ENCODE measurements at places on chromosomes 6 and 20.

DNA sequence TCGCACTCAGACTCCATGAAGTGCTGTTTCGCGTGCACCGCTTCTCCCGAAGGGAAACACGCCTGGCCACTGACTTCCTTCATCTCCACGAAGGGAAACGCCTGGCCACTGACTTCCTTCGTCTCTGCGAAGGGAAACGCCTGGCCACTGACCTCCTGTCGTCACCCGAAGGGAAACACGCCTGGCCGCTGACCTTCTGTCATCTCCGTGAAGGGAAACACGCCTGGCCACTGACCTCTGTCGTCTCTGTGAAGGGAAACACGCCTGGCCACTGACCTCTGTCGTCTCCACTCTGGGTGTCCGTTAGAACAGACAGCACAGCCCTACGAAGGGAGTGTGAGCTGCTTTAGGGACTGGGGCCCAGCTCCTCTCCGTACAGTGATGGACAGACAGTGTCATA is 17.1 kb upstream of the ADRM1 start:
- DNase-seq, result no peak

GRCh38 chr20:37229357-37229756 is 32.3 kb downstream of the GHRH start:
- DNase-seq, result no peak

GRCh38 chr6:120826253-120826652 is 508.0 kb downstream of the TBC1D32 start:
- DNase-seq, result no peak

GRCh38 chr6:92577077-92577719 is 842.2 kb downstream of the EPHA7 start:
- peak; percentile 55 for DNase-seq

GRCh38 chr20:2544211-2544610 is 7.8 kb downstream of the TMC2 start:
- no peak for DNase-seq

GRCh38 chr6:144416244-144416643 is 131.1 kb downstream of the UTRN start:
- no peak for DNase-seq

DNA sequence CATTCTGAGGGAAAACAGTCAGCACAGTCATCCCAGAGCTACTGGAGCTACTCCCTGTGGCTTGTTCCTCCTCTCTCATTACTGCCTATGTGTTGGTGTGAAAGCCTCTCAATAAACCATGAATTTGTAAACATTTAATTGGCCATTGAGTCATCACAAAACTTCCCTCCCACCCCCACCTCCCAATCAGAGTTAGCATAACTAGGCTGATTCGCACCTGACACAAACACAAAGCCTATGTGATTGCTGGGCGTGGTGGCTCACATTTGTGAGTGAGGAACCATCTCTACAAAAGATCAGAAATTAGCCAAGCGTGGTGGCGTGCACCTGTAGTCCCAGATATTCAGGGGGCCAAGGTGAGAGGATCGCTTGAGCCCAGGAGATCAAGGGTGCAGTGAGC is 17.1 kb upstream of the SNTA1 start:
- DNase-seq, result no peak

- no peak for DNase-seq
These were observed 59.6 kb upstream of the QKI start for GRCh38 chr6:163354761-163355425.

- no peak for DNase-seq
These were observed 17.7 kb upstream of the PARD6B start for GRCh38 chr20:50713657-50714101.

- DNase-seq, result no peak
These were observed 395.8 kb upstream of the CNR1 start for GRCh38 chr6:88561954-88562315.

- no peak for DNase-seq
These were observed 94.6 kb upstream of the INSM1 start for GRCh38 chr20:20273286-20273685.

GRCh38 chr6:169807699-169808607 is 56.5 kb downstream of the ERMARD start:
- DNase-seq, result no peak

DNA sequence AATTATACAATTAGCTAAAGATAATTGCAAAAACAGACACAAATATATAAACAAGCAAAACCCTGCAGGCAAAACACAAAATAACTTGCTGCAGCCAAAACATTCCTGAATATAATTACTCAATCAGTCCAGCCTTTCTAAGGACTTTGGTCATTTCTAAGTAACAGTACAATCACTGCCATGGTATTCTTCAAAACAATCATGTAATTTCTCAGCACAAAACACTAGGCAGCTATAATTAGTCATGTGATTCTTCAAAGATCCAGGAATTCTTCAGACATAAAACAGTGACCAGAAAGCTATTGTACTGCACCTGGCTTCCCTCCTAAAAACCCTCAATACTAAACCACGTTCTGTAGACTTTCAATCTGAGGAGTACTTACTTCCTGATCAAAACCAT is 881.1 kb downstream of the EPHA7 start:
- no peak for DNase-seq

DNA sequence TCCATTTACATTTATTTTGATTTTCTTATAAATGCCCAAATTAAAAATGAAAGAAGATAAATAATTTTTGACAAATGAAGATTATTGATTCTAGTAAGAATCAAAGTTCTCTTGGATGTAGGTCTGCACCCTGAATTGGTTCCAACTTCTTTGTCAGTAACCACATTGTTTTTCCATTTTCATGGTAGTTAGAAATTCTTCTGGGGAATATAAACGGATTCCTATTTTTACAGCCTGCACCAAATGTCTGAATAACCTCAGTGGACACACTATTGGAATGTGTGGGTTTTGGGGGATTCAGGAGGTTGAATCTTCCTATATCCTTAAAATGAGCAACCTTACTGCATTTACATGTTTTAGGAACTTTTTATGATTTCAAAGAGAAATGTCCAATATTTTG is 1085.3 kb upstream of the MAP3K7 start:
- DNase-seq, result no peak

DNA sequence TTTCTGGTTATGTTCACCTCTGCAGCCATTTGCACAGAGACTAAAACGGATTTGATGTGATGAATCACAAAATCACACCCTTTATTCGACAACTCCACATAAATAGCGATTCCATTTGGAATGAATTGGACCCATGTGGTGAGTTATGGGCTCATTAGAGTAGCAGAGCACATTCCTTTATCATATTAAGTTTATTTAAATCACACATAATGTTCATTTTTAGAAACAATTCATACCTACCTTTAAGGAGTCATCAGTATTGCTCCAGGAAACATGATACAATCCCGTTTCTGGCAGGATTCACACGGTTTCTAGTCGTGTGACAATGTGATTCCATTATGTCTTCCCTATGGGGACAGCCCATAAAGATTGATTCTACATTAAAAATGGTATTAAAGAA is 303.5 kb downstream of the CDH4 start:
- DNase-seq, result no peak

GRCh38 chr20:906703-907270 is 9.3 kb downstream of the ANGPT4 start:
- no peak for DNase-seq

GRCh38 chr6:166269301-166270039 is 38.7 kb downstream of the PRR18 start:
- no peak for DNase-seq

DNA sequence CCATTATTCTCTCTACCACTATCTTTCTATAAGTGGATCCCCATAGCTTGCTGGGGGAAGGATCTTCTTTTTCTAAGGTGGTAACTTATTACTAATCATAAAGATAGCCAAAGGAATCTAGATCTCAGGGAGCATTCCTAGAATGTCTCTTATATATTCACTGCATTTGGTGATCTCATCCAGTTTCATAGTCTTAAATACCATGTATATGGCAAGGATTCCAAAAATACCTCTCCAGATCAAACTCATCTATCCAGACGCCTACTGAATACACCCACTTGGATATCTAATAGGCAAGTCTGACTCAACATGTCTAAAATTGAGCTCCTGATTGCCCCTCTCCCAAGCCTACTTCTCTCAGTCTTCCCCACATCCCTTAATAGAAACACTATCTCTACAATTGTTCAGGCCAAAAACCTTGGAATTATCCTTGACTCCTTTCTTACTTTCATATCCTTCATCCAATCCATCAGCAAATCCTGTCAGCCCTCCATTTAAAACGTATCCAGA is 264.4 kb downstream of the HACE1 start:
- DNase-seq, result no peak

GRCh38 chr6:16928387-16928786 is 167.1 kb upstream of the ATXN1 start:
- no peak for DNase-seq

DNA sequence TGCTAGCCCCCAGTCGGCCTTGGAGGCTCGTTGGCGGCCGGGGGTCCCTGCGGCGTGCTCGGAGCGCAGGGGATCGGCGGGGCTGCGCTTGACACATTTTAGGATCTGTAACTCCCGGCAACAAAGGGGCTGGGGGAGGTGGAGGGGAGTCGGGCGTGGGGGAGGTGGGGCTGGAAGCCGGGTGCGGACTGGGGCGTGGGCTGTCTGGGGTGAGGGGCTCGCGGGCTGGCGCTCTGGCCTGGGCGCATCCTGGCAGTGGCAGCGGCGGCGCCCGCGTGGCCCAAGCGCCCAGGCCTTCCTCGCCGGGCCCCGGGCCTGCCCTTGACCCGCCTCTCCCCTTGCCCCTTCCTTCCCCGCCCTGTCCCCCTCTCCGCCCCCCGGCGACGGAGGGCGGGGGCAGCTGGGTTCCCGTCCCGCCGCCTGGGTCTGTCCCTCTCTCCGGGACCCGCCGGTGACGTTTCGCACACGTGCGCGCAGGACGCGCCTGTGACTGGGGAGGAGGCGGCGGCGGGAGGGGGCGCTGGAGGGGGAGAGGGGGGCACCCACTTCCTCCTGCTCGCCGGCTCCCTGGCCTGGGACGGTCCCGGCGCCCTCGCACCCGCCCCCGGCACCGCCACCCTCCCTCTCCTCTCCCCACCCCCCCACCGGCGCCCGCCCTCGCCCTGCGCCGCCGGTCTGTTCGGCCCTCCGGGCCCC is 1.5 kb downstream of the E2F3 start:
- DNase-seq, result no peak

DNA sequence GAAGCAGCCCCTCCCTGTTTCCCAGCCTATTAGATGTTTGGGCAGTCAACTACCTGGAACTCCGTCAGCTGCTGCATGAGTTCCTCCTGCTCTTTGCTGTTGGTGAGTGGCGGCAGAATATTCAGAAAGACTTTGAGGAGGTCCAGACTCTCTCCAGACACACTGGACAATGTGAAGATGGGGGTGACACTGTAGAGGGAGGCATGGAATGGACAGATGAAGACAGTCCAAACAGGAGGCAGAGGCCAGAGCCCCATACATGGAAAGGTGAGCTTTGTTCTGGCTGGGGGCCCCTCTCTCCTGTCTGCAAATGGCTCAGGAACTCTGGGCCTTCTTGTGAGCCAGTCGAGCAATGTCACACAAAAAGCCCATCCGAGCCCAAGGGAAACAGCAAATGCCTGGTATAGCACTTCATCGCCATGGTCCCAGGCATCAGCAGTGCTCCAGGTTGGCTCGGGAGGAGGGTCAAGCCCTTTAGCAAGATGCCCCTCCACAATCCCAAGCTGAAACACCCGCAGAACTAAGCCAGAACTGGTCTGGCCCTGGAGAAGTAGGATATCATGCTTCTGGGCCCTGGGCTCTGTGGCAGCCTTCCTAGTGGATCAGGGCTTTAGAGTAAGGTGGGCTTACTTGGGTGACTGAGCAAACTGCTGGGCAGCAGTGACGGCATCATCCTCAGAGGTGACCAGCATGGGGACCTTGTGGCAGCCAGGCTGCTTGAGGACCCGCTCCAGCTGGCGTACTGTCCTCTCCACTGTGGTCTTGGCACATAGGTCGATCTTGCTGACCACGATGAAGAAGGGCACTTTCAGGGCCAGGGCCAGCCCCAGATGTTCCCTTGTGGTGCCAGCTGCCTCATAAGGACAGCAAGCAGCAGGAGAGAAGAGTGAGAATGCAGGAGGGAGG is 4.9 kb downstream of the GTPBP2 start:
- DNase-seq, result no peak

GRCh38 chr20:47256668-47257236 is 99.7 kb downstream of the ZMYND8 start:
- DNase-seq, result no peak

DNA sequence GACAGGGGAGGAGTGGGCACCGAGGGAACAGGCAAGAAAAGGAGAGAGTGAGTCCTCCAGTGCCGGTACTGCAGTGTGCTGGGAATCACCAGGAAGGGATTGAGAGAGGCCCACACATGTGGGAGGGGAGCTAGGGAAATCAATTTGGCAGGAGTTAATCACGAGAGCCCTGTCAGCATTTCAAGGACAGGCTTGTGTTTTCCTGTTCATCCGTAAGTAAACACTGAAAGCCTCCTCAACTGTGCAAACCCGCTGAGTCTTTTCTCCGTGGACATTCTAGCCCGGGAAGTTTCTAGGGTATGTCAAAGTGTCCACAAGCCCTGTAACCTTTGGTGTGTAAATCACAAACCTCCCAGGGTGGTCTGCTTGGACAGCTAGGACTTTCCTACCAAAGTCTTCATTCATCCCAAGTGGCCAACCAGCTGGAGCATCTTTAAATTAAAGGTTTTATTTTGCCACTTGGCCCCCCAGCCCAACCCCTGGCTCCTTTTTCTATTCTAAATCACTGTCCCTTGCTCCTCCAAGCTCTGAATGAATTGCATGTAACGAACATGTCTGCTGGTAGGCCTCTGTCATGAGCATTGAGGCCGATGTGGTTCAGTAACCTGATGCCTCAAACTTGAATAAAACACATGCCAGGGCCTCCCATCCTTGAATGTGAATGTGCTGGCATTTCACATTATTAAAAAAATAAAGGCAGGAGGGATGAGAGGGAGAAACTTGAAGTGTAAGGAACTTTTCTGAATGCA is 149.1 kb downstream of the ZNF217 start:
- DNase-seq, result no peak

- DNase-seq, result no peak
These were observed 4.9 kb downstream of the CDH22 start for GRCh38 chr20:46303176-46303956.

DNA sequence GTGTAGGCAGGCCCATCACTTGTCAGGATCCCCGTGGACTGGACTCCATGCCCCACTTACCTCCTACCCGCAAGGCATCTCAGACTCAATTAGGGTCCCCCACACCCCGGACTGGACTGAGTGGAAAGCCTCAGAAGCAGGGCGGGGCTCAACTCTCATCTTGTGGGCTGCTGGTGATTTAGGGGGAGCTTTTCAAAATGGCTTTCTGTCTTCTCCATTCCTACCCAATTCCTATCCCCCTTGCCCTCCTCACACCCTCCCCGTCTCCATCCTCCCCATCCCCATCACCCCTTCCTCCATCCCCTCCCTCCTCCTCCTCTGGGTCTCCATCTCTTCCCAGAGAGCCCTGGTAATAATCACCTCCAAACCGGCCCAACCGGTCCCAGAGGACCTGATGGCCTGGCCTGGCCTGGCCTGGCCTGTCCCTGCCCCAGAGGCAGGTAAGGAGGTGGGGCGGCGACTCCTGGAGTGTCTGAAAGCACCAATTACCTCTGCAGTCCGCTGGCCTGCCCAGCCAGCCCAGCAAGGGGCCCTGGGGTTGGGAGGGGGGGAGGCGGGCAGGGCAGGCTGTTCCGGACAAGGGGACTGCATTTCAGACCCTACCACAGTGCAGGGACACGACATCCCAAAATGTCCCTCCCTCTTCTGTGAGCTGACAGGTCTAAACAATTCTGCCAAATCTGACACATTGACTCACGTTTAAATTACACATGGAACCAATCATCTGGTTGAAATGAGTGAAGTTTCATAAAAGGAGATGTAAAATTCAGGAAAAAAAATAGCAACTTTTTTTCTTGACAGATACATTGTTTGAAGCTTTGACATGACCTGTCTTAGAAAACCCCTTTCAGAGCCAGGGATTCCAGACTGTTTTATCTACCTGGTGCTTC is 24.8 kb downstream of the MAFB start:
- DNase-seq, result no peak

All from skeletal muscle cell (primary cell).